ENCODE measurements at places on chromosomes 5 and 9. TPM values are rescaled to one million over a fixed set of nuclear protein-coding genes. Genes with fewer than 3 reads are reported as not detected.
A peak's percentile ranks its signal among the peaks of the same experiment; 100 is the strongest.

DNA sequence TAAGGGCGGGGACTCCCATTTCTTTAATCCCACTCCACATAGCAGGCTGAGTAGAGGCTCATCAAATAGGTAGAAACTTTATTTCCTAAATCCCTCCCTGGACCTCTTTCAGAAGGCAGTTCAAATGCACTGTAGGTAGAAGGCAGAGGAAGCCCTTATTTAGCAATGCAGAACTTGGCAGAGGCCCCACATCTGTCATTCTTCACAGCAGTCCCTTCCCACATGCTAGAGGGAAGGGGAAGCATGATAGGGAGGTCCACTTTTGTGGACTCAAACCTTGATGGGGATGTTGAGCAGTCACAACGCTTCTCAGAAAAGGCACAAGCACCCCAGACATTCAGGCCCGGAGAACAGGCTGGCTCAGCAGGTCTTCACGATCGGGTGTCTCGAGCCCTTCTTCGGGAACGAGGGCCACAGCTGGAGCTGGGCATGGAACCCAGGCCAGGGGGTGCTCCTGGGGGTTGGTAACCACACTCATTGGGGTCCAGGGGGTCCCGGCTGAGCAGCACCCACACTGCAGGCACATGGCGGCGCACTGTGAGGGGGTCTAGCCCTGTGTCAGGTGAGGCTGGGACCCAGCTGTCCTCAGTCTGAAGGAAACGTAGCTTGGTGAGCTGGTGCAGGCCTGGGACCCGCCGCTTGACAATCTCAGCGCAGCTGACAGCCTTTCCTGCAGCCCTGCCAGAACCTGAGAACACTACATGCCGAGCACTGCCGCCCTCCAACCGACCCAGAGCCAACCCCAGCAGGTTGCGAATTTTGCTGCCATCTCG lies 1.3 kb downstream of the RPP25L start:
- DNase-seq: no peak

DNA sequence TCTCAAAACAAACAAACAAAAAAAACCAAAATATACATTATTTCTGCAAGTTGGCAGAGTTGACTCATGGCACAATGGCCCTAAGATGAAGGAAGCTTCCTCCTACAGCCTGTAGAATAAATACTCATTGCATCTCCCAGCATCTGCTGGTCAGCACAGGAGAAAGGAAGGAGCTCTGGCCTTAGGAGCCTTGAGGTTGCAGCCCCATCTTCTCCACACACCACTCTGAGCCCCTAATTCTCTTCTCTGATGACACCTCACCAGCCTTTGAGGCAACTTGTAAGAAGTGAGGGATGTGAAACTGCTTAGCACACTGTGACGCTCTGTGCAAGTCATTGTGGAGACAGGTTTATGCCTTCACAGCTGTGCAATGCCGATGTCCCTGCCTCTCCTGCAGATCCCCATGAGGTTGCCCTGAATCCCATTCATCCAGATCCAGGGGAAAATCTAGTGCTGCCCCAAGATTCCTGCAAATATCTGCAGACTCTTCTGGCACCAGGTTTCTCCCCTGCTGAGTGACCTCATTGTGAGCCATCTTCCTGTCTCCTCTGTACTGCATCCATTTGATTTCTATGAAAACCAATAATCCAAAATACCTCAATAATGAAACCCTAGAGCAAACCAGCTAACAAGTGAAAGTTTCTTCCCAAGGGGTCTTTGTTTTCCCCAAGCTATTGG lies 65.3 kb upstream of the TGFBR1 start:
- peak; percentile 31 for DNase-seq

DNA sequence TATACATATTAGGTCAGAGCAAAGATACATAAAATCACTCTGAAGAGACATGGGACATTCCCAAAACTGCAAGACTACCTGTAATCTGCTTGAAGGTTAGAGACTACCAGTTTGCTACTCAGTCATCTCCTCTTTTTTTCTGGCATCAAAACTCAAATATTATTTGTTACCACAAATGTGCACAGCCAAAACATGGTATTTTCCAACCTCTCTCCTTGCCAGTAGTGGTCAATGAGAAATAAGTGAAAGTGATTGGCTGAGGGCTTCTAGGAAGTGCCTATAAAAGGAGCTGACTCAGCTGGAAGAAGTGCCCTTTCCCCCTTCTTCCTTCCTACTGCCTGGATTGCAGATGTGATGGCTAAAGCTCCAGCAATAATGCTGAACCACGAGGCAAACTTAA lies 13.8 kb downstream of the GZMK start:
- DNase-seq: no peak

The LCN12 gene
- total RNA-seq: 0.55 TPM

The OR13F1 gene
- not detected for total RNA-seq

The SPINK1 gene
- not detected for total RNA-seq

The ARID3C gene
- total RNA-seq: not detected

The TTC39B gene
- 1.5 TPM for total RNA-seq

Measured in PC-3 (cell line).